Brain (organoid and tissue), 16 donors: ENCODE measurements at places on chromosomes 7 and 10.

DNA sequence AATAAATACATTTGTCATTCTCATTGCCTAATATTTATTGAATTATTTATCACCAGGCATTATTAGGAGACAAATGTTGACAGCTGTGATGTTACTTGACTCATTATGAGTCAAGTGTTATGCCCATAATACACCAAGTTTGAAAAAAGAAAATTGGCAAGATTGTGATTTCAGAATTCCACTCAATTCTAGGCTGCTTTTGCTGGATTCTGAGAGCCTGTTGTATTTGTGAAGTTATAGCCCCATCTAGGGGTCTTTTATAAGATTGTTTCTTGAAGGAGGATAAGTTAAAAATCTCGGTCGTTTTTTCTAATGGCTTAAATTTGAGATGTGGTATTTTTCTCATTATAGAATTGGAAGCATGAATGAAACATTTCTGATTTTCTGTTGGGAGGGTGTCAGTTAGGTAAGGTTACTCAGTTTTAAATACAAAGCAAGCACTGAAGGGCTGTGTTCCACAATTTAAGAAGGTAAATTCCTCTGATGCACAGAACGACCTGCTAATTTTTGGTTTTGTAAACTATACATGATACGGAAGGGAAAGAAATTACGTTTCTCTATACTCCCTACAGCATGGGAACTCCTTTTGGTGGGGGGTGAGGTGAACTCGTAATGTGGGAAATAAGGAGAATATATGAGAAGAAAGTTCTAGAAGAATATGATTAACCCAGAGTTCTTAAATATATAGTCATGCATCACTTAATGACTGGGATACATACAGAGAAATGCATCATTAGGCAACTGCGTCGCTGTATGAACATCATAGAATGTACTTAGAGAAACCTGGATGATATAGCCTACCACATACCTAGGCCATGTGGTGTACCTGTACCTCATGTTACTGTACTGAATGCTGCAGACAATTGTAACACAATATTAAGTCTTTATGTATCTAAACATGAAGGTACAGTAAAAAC, 2.6 kb downstream of the STK31 start:
- DNase-seq: peak; percentile 87

DNA sequence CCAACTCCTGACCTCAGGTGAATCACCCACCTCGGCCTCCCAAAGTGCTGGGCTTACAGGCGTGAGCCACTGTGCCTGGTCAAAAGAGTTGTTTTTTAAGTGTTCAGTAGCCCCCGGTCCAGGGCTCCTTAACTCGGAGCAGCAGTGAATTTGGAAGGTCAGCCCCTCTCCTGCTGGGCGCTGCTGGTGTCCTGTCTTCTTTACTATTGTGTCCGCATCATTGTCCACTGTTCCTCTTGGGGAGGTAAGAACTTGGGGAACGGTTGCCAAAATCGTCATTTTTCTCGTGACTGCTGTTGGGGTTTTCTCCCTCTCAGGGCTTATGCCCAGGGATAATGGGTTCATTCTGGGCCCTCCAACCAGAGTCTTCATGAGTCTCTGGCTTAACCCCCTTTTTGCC, 46.7 kb downstream of the CAMK1D start:
- DNase-seq: no peak

GRCh38 chr7:127886248-127886647, 145.0 kb downstream of the LRRC4 start:
- DNase-seq: no peak

- DNase-seq: no peak
Observed at GRCh38 chr10:82438277-82438676, 563.3 kb downstream of the NRG3 start.

GRCh38 chr10:80173466-80173865, 31.9 kb downstream of the ANXA11 start:
- no peak for DNase-seq

- DNase-seq: no peak
Observed at GRCh38 chr10:8224591-8224990, 170.1 kb downstream of the GATA3 start.

- no peak for DNase-seq
Observed at GRCh38 chr10:69685426-69685801, 55.4 kb downstream of the FAM241B start.

GRCh38 chr7:121531175-121532070, 135.3 kb upstream of the FAM3C start:
- no peak for DNase-seq

DNA sequence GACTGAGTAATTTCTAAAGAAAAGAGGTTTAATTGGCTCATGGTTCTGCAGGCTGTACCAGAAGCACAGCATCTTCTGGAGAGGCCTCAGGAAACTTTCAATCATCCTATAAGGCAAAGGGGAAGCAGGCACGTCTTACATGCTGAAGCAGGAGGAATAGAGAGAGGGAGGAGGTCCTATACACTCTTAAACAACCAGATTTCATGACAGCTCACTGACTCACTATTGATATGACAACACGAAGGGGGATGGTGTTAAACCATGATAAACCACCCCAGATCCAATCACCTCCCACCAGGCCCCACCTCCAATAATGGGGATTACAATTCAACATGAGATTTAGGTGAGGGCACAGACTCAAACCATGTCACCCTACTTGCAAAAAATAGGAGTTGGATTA, 201.5 kb downstream of the CDK14 start:
- no peak for DNase-seq

- DNase-seq: peak; percentile 93
Observed at GRCh38 chr7:115676080-115676479, 354.5 kb downstream of the TFEC start.

DNA sequence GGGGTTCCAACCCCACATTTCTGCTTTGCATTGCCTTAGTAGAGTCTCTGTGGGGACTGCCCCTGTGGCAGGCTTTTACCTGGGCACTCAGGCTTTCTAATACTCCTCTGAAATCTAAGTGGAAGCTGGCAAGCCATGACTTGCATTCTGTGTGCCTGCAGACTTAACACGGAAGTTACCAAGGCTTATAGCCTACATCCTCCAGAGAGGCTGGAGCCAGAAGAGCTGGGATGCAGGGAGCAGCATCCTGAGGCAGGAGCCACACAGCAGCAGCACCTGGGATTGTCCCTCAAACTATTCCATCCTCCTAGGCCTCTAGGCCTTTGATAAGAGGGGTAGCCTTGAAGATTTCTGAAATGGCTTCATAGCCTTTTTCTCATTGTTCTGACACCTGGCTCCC, 22.1 kb upstream of the ABCC2 start:
- no peak for DNase-seq

DNA sequence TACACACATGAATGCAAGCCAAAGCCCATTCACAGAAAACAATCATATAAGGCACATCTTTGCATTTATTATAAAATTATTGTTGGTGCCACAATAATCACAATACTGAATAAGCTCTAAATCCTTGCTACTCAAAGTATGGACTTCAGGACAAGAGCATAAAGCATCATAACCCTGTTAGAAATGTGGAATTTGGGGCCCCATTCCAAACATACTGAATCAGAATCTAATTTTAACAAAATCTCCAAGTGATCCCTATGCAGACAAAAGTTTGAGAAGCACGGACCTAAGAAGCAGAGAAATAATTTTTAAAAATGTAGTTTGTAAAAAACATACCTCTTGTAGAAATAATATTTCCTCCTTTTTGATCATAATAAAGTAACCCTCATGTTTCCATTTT, 199.2 kb downstream of the IMMP2L start:
- no peak for DNase-seq

DNA sequence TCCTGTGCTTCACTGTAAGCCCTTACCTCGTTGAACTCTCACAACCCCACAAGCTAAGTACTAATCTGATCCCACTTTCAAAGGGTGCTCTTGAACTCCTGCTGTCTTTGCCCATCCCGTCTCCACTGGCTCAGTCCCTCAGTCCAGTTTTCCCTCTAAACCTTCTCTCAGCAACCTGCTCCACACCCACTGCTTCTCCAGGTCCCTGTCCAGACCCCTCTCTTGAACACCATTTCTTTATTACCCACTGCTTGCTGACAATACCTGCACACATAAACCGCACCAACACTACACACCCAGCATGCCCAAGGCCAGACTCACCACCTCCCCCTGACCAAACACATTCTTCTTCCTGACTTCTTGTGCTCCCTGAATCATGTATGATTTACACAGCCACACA, 343.3 kb downstream of the GRID1 start:
- DNase-seq: no peak

DNA sequence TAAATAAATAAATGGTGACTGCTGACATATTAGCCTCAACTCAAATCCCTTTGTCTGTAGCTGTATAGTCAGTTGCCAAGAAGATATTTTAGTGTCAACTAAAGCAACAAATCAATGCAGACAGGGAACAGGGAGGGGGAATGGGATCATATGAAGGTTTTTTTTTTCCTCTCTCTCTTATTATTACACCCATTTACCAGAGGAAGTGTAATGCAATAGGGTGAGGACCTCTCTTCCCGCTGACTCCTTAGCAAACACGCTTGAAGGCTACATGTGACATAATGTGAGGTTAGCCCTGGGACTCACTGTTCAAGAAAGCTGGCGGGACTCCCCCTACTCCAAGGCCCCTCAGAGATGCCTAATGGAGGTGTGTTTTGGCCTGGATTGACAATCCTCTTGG, 88.2 kb downstream of the CHRM2 start:
- DNase-seq: no peak

DNA sequence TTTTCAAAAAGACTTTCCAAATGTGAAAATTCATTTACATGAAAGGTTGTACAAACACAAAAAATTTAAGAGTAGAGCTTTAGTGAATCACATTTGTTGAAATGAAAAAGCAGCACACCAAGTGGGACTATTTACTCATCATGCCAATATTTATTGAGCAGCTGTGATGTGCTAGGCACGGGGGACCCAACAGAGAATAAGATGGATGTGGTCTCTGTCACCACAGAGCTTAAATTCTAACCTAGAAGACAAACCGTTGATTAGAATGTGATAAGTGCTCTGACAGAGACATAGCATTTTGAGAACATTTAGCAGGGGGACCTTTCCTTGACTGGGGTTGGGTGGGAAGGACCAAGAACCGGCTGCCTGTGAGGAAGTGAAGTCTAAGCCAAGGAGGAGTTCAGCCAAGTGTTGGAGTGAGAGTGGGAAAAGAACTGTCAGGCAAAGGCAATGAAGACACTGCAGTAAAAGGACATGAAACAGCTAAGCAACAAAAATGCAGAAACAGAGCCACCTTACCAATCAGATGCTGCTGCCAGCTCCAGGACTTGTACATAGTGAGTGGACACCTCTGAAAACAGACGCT, 19.1 kb downstream of the ADAM12 start:
- peak; percentile 41 for DNase-seq

- no peak for DNase-seq
Observed at GRCh38 chr10:99827936-99828335, 45.5 kb downstream of the ABCC2 start.

DNA sequence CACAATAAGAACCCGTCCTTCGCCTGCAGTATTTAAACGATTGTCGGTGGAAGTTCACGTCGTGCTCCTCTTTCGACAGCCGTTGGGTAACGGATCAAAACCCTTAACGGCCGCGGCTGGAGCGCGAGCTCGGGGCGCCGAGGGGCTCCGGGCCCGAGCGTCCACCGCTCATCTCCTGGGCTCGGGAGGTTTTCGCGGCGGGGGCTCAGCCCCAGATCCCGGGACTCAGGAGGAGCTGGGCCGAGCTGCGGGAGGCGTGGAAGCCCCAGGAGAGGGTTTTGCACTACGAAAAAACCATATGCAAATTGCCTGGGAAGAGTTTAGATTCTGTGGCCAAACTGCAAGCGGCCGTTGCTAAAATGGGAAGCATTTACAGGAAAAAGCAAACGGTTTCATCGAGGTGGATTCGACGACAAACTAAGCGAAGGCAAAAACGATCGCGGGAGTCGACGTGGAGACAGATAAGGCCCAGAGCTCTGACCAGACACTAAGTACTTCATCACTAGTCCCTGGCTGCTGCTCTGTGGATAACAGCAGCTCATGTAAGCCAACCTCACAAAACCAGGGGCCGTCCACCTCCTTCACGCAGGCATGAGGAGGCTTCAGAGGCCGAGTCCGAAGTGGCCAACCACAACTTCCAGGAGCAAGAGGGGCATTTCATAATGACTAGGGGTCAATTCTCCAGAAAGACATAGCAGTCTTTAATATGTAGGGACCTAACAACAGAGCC, 129.7 kb downstream of the MARCHF5 start:
- DNase-seq: no peak

GRCh38 chr10:21972584-21972983, 30.9 kb downstream of the DNAJC1 start:
- DNase-seq: no peak

DNA sequence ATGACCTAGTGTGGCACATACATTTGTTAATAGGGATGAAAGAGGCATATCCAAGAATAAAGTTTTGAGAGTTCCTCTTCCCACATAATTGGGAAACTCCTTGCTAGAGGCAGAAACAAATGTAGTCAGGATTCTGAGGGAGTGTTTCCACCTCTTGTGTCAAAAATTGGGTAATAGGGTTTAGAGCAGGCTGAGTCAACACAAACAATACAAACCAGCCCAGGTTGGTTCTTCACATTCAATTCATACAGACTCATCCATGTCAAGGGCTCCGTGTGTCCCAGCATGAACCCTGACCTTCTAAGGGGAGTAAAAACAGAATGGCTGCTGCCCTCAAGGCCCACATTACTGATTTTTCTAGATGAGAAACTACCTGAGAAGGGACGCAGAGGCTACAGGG, 75.3 kb downstream of the GLI3 start:
- no peak for DNase-seq

DNA sequence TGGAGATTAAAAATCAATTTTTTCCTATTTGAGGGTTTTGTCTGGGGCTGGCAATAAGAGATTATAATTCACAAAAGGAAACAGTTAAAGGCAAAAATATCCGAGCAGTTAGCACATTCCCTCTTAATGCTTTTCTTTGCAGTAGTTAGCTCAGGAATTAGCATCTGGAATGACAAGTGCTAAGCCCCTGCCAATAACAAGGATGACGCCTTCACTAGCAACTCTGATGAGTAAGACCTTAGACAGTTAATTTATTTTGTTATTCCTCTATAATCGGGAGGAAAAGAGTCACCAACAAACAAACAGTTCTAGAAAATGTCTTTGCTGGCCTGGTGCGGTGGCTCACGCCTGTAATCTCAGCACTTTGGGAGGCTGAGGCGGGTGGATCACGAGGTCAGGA, 151.3 kb downstream of the TRIL start:
- DNase-seq: no peak

DNA sequence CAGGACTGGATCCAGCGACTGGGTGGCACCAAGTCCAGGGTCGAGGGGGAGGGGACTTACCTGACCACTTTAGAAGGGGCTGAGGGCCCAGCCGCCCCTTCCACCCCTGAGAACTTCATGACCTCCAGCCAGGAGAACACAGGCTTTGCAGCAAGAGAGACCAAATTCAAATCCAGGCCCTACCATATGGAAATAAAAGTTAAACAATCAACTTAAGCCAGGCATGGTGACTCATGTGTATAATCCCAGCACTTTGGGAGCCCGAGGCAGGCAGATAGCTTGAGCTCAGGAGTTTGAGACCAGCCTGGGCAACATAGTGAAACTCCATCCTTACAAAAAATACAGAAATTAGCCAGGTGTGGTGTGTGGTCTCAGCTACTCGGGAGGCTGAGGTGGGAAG, 61.9 kb downstream of the COL13A1 start:
- DNase-seq: no peak
